Posterior cingulate gyrus (tissue), 11 donors: ENCODE measurements at places on chromosomes 11 and 22.

GRCh38 chr22:25564979-25565677 is 653 bp downstream of the GRK3 start:
- peak; percentile 16 for DNase-seq

- DNase-seq, result peak; percentile 60
These were observed 6.2 kb downstream of the DNAJB13 start for GRCh38 chr11:73956876-73957653.

DNA sequence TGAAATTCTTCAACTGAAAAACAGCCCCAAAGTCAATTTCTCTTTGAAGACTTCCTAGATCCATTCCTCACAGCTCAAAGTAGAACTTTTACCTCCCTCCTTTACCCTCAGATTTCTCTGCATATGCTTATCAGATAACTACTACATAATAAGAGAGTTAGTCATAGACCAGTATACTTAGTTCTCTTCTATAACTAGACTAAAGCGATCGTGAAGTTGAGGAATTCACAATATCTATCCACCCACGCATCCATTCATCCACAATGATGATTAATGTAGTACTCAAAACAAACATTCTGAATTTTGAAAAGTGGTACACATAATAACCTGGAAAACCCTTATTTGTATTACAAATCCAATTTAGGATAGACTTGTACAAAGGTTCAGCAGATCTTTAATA is 800.9 kb upstream of the TENM4 start:
- no peak for DNase-seq

- no peak for DNase-seq
These were observed 212.6 kb upstream of the NAV2 start for GRCh38 chr11:19499999-19500398.

DNA sequence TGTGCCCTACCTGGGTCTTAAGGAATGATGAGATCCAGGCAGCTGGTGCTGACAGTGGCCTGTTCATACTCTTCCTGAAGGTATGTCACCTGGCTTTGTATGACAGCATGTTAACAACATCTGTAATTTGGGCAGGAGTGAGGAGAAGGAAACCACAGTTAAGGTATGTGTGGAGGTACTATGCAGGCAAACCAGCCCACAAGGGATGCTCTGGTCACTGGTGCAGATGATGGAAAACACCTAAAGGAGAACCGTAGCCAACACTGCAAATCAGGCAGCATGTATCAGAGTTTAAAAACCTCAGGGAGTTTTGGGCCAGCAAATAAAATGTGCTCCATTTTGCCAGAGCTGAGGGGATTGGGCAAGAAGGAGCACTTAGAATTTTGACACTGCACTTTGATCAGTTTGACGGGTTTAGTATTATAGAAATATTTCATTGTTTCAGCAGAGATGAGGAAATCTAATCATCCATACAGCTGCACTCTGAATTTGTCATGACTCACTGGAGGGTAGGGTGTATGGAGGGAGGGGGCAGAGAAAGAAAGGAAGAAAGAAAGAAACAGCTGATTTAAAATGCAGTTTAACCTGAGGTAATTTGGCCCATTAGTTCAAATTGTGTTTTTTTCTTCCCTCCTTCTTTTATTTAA is 260.9 kb downstream of the KIRREL3 start:
- DNase-seq, result no peak

- DNase-seq, result no peak
These were observed 71.6 kb upstream of the BLID start for GRCh38 chr11:122187373-122188165.

GRCh38 chr11:45936511-45937054 is 14.1 kb downstream of the LARGE2 start:
- DNase-seq, result no peak

DNA sequence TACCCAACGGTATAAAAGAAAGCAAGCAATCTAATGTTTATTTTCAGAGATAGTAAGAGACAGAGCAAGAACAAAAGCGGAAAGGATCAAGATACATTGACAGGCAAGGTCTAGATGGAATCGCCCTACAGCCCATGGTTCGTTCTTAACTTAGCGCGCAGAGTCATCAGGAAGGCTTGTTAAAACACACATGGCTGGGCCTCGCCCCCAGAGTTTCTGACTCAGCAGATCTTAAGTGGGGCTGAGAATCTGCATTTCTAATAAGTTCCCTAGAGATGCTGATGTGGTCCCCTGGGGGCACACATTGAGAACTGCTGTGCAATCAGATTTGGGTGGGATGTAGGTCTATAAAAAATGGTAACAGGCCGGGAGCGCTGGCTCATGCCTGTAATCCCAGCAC is 35.8 kb upstream of the CHRM4 start:
- no peak for DNase-seq

DNA sequence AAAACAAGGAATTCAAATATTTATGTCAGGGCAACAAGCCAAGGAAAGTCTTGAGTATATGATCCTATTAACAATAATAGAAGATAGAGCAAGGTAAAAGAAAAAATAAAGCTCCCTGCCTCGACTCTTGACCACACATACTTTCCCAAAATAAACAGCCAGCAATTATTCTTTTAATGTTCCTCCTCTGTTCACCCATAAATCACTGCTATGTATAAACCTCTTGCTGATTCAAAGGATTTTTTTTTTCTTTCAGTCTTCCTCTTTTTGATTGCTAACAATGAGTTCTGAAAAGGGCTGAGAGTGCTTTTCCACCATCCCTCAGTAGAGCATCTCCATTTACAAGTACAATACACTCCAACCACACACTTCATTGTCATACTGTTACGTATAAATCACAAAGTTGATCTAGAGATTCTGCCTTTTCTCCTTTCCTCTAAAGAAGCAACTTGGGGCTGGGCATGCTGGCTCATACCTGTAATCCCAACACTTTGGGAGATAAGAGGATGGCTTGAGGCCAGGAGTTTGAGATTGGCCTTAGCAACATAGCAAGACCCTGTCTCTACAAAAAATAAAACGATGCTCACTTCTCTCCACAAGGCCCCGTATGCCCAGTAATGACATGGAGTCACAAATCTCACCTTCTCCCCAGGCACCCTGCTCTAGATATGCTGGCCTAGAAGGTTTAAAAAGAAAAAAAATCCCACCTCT is 24.0 kb downstream of the RAB30 start:
- DNase-seq, result no peak

GRCh38 chr22:27535452-27535851 is 266.1 kb downstream of the MN1 start:
- no peak for DNase-seq

DNA sequence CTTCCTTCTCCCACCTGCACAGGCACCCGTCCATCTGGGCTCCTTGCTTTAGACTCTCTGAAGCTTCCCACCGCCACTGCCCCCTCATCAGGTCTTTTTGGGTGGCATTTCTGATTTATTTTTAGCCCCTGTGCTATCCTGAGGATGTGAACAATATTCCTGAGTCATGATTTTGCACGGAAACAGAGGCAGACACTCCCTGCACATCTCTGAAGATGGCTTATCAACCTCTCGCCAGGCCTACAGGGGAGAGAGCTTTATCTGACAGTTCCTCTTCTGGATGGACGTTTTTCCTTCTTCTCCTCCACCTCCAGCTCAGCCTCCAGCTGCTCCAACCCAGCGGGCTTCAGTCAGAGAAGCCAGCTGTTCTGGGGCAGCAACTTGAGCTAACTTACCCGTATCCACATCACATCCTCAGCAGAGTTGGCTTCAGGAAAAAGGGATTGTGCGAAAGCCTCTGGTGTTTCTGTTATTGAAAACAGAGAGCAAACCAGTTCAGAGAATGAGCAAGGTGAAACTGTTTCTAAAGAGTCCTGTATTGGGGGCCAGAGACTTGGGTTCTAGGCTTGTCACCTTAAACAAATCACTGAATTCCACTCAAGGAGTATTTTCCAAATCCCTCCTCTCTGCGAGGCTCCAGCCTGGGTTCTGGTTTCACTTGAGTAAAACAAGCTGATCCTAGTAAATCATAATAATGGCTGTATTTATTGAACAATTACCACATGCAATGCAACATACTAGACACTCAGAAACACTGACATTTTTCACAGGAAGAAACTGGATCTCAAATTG is 33.1 kb upstream of the ETS1 start:
- no peak for DNase-seq

DNA sequence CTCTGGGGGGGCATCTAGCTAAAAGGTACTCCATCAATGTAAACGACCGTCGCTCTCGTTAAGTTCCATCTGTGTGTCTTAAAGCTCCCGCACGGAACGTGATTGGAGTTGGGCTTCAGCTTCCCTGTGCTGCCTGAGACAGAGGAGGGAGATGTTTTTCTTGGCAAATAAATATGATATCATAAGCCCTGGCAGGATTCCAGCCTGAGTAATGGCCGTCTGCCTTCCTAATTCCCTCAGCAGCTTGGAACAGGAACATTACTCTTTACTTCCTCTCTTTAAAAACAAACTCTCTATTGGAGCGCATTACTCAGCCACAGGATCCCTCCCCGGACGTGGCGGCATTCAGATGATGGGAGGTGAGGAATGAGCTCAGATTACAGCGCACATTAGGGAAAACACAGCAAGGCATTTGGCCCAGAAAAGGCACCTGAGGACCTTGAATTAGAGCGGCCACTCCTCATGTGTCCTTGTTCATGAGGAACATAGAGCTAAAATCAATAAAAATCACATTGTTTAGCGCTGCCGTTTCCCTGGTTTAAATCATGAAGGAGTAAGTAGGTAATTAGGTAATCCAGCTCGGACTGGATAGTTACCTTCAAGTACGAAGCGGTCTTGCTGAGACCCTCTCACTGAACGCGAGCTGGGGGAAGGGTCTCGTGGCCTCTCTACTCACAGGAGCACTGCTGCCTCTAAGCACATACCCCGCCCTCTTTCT is 230.4 kb downstream of the ST3GAL4 start:
- DNase-seq, result no peak

GRCh38 chr11:119673759-119674336 is 55.2 kb downstream of the NECTIN1 start:
- DNase-seq, result no peak

GRCh38 chr11:72904016-72904415 is 89.8 kb downstream of the ATG16L2 start:
- DNase-seq, result no peak

GRCh38 chr11:46674463-46675287 is 25.7 kb downstream of the ARHGAP1 start:
- no peak for DNase-seq

GRCh38 chr11:94851864-94852636 is 83.9 kb downstream of the AMOTL1 start:
- DNase-seq, result no peak

GRCh38 chr11:130070109-130070845 is 583 bp downstream of the APLP2 start:
- peak; percentile 36 for DNase-seq

DNA sequence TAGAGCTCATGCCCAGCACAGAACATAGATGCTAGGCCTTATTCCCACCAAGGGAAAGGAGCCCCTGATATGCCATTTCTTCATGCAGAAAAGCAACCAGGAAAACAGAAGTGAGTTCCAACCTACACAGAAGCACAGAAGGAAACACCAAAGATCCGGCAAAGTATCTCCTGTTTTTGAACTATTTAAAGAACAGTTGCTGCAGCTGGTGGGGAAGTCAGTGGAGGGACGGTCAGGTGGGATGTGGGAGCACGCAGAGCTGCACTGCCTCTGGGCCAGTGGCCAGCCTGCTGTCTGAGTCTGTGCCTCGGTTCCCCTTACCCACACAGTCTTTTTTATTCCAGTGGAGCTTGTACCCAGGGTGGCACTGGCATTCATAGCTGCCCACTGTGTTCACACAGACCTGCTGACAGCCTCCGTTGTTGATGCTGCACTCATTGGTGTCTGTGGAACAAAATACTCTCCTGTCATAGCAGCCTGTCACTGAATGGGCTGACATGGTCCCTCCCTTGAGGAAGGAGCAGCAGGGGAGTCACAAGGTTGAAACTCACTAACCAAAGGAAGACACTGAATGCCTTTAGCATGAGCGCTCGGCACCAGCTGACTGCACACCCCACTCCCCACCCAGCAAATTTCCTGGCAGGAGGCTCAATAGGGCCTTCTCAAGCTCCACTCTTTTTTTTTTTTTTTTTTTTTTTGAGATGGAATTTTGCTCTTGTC is 37.9 kb downstream of the SCUBE2 start:
- no peak for DNase-seq

DNA sequence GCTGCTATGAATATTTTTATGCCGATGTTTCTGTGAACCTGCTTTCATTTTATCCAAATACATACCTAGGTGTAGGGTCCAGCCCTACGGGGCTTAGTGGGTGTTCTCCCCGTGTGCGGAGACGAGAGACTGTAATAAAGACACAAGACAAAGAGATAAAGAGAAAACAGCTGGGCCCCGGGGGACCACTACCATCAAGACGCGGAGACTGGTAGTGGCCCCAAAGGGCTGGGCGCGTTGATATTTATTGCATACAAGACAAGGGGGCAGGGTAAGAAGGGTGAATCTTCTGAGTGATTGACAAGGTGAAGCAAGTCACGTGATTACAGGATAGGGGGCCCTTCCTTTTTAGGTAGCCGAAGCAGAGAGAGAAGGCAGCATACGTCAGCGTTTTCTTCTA is 920.1 kb downstream of the BRD1 start:
- DNase-seq, result no peak

- DNase-seq, result no peak
These were observed 8.0 kb downstream of the CSNK2A3 start for GRCh38 chr11:11345099-11345498.

- DNase-seq, result no peak
These were observed 16.9 kb downstream of the SMIM38 start for GRCh38 chr11:69172674-69173073.

DNA sequence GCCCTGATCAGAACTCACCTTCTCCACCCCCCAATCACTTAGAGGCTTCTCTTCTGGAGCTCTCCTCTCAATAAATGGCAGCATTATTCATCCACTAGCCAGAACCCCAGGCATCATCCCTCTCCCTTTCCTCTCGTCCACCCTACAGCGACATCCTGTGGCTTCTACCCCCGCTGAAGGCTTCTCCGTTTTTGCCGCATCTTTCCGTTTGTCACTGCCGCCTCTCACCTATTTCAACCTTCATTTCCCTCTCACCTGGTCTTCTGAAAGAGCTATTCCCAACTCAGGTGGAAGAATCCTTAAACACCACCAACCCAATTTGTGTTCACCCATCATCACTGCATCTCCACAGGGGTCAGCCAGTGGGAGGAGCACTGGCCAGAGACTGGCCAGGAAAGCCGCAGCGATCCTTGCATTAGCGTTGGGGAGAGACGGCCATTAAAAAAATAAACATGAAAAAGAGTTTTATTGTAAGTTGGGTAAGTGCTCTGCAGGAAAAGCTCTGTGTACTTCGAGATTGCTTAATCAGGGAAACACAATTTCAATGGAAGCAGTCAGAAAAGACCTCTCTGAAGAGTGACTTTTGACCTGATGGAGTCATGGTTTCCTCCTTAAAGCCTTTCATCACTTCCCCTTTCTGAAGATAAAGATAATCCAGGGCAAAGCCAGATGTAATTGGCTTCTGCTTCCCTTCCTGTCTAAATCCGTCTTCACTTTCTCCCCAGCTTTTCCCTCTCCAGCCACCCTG is 36.7 kb downstream of the SPATA19 start:
- no peak for DNase-seq

- peak; percentile 83 for DNase-seq
These were observed 32.1 kb downstream of the A4GALT start for GRCh38 chr22:42688241-42689211.

GRCh38 chr11:4527926-4528325 is 17.1 kb upstream of the OR52M1 start:
- DNase-seq, result no peak
